Tongue (tissue), 3 donors: ENCODE measurements at places on chromosomes 4 and X. TPM values are rescaled to one million over a fixed set of nuclear protein-coding genes. Genes with fewer than 3 reads are reported as not detected.
A peak's percentile ranks its signal among the peaks of the same experiment; 100 is the strongest.

Gene OTC
- not detected for total RNA-seq

Gene DCAF12L2
- 12.2 TPM for total RNA-seq

Gene YY2
- total RNA-seq: 0.92 TPM

Gene NMU
- 6.2 TPM for total RNA-seq

Gene MTNR1A
- total RNA-seq: 0.21 TPM

Gene AGTR2
- 90.9 TPM for total RNA-seq

Gene RADX
- 4.0 TPM for total RNA-seq

Gene GALNTL6
- 0.62 TPM for total RNA-seq

DNA sequence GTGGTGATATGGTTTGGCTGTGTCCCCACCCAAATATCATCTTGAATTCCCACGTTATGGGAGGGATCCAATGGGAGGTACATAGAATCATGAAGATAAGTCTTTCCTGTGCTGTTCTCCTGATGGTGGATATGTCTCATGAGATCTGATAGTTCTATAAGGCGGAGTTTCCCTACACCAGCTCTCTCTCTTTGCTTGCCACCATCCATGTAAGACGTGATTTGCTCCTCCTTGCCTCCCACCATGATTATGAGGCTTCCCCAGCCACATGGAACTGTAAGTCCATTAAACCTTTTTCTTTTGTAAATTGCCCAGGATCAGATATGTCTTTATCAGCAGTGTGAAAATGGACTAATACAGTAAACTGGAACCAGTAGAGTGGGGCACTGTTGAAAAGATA lies 39.5 kb downstream of the HSD17B13 start:
- DNase-seq: no peak

DNA sequence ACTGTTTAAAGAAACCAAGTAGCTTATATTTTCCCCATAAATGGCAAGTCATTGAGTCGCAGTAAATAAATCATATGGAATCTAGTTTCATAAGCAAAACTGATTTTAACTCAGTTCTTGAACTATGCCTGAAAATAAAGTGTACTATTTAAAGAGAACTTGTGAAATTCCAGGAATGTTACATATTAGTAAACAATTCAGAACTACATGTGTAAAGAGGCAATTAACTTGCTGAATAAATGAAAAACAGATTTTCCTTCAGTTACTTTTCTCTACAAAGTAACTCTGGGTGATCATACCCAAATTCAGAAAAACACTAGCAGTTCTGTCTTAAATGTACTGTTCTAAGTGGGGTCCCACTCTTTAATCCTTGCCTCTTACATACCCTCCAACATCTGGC lies 236.1 kb upstream of the EDNRA start:
- peak; percentile 3 for DNase-seq

- DNase-seq: peak; percentile 25
Measured at GRCh38 chr4:10697086-10697485, 12.5 kb upstream of the CLNK start.

GRCh38 chr4:157271166-157271869 lies 50.8 kb downstream of the GRIA2 start:
- no peak for DNase-seq

GRCh38 chr4:113131621-113132020 lies 82.2 kb downstream of the ANK2 start:
- DNase-seq: no peak

DNA sequence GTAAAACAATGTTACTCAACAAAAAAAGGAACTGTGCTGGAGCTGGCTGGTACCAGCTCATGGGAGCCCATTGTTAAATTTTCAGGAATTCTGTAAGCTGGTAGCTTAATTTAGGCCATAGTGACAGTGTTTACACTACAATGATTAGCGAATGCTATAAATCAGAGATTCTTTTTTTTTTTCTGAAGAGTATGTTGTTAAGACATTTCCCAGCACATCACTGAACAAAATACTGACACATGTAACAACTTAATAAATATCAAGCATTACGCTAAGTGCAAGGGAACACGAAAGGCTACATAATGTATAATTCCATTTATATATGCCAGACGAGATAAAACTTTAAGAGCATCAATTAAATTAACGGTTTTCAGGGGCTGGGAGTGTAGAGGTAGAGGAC lies 4.4 kb downstream of the WDFY3 start:
- DNase-seq: no peak

DNA sequence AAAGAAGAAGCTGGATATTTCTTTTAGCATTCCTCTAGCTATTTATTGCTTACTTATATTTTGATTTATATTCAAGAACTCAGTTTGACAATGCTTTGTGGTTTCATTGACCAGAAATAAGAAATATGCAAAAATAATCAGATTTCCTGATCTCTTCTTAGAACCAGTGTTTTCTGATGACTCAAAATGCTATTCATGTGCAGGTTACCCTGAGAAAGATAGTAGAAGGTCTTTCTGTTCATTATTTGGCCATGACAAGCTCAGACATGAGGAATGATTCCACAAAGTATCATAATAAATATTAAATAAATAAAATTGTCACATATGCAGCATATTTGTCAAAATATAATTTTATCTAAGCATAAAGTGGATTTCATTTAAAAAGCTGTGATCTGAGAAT lies 24.1 kb downstream of the ADH7 start:
- no peak for DNase-seq

DNA sequence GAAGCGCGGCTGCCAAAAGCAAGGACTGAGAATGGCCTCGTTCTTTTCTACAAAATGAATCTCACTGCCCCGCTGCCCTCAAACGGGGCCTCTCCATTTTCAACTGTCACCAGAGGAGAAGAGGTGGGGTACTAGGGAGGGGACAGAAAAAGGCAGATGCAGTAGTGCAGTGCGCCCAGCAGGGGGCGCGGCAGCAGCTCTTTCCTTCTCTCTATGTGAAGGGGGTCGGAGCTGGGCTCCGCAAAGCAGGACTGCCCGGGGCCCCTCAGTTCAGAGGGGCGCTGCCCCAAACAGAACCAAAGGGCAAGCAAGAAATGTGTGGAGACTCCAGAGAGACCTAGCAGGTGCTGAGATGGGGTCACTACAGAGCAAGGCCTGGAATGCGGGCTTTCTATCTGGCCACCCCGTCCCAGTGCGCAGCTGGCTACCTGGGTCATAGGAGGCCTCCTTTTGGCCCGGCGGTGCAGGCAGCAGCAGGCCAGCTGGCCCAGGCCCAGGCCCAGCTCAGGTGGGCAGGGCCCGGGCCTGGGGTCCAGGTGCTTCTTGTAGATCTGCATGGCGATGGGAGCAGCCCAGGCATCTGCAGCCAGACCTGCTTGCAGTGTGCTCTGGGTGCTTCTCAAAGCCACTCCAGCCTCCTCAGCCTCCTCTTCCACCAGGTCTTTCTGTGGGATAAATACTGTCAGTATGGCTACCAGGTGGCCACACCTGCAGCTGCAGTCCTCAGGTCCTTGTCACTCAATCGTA lies 5.9 kb downstream of the IRAK1 start:
- peak; percentile 70 for DNase-seq

DNA sequence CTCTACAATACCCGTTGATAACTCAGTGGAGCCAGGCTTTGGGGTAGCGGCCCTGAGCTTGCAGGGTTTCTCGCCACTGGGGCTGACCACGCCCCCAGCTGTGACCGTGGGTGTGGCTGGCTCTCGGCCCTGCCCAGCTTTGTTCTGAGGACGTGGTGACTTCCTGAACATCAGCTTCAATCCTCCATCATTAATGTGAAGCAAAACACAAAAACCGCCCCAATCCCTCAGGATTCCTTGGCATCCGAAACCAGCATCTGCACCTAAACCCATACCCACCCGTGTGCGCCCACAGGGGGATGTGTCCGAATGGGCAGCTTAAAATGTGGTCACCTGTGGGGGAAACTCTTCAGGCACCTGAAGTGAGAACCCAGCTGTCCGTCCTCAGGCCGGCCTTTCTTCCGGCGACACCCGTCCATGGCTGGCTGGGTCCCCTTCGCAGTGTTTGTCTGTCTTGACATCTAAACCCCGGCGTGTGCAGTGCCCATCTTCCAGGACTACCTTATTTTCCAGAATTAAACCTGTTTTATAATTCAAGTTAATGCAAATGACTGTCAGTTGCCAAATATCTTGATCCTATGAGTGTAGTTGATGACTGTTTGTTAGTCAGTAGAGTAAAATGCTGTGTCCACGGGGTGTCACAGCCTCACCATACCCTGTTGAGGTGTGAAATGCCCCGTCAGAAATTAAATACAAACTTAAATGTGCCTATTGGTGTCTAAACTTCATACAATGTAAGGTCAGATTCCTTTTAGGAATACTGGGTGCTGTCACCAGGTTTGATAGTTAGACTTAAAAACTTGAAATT lies 27.3 kb downstream of the NELFA start:
- no peak for DNase-seq

- DNase-seq: no peak
Measured at GRCh38 chrX:97692575-97692974, 808.9 kb downstream of the RPA4 start.

DNA sequence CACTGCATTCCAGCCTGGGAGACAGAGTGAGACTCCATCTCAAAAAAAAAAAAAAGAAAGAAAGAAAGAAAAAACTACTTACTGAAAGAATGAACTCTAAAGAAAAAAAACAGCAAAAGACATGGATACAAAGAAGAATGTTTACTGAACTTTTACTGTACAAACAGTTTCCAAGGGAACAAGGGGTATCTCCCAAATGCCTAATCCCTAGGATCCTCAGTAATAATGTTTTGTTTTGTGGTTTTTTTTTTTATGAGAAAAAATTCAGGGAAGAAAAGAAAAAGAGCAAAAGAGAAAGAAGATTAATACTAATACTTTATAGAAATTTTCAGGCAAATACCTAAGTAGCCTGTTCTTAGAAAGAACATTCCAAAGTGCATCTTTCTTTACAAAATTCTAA lies 63.2 kb downstream of the ANTXR2 start:
- DNase-seq: no peak

- DNase-seq: peak; percentile 68
Measured at GRCh38 chrX:125205918-125206665, 113.6 kb upstream of the TEX13C start.
